Foreskin keratinocyte (primary cell): ENCODE measurements at places on chromosomes 16 and 17. TPM values are rescaled to one million over a fixed set of nuclear protein-coding genes. Genes with fewer than 3 reads are reported as not detected.

Gene SRCIN1
- polyA plus RNA-seq: 0.36 and 0.46 TPM in 2 replicates

Gene MEOX1
- 0.16 and 0.18 TPM in 2 replicates for polyA plus RNA-seq

GRCh38 chr17:47225436-47225858 is 16.3 kb downstream of the MYL4 start:
- DNase-seq: peak; percentile 64

GRCh38 chr17:61458000-61458399 is 5.8 kb downstream of the TBX4 start:
- DNase-seq: no peak

DNA sequence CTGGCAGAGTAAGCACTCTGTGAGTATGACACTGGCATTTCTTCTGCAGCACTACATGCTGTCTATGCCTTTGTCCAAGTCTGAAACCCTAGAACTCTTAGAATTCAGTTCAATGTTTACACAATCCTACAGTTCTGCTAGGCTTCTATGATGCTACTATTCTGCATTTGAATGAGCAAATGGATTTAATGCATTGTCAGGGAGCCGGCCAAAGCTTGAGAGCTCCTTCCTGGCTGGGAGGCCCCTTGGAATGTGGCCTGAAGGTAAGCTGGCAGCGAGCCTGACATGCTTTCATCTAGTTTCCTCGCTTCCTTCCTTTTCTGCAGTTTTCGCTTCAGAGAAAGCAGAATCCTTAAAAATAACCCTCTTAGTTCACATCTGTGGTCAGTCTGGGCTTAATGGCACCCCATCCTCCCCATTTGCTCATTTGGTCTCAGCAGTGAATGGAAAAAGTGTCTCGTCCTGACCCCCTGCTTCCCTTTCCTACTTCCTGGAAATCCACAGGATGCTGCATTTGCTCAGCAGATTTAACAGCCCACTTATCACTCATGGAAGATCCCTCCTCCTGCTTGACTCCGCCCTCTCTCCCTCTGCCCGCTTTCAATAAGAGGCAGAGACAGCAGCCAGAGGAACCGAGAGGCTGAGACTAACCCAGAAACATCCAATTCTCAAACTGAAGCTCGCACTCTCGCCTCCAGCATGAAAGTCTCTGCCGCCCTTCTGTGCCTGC is at the start of gene CCL2:
TSS of gene CCL2 (plus strand) at position 635 of the 730 bp plus-strand sequence. CDS start at position 700, 65 bp downstream.
- peak; percentile 73 for DNase-seq

- DNase-seq: no peak
Observed at GRCh38 chr17:39629494-39629880, 2.7 kb downstream of the PPP1R1B start.

GRCh38 chr16:29702269-29702668 is 23.3 kb downstream of the QPRT start:
- DNase-seq: no peak

GRCh38 chr16:79564671-79565107 is 35.8 kb downstream of the MAF start:
- no peak for DNase-seq
